Thymus (tissue), 14 donors: ENCODE measurements at places on chromosomes 12 and 14. TPM values are rescaled to one million over a fixed set of nuclear protein-coding genes. Genes with fewer than 3 reads are reported as not detected.

The ADGRD1 gene
- 0.94 TPM for total RNA-seq

The SPTB gene
- 1.8 TPM for total RNA-seq

The PTCSC3 gene
- total RNA-seq, result not detected

The DIO2 gene
- 0.09 TPM for total RNA-seq

The ACAD10 gene
- total RNA-seq, result 9.7 TPM

The TEX52 gene
- total RNA-seq, result 0.09 TPM

The FOXG1 gene
- total RNA-seq, result 1.9 TPM

The CCDC177 gene
- total RNA-seq, result 0.05 TPM

The BCL2L14 gene
- total RNA-seq, result 11.4 TPM

The STYK1 gene
- total RNA-seq, result 0.33 TPM

The KRT77 gene
- 0.66 TPM for total RNA-seq

The PRH2 gene
- 0.80 TPM for total RNA-seq

The C3AR1 gene
- total RNA-seq, result 8.2 TPM

The SLC5A8 gene
- 0.33 TPM for total RNA-seq

The OVCH1 gene
- 0.19 TPM for total RNA-seq

The ADAM20 gene
- 0.14 TPM for total RNA-seq

The OLR1 gene
- 0.52 TPM for total RNA-seq

The USP44 gene
- 0.33 TPM for total RNA-seq

The ZNF605 gene
- 9.0 TPM for total RNA-seq

The RHEBL1 gene
- 3.2 TPM for total RNA-seq

The LPAR5 gene
- total RNA-seq, result 2.4 TPM

The KIF26A gene
- 1.7 TPM for total RNA-seq

The KERA gene
- total RNA-seq, result 0.05 TPM

The ERP27 gene
- 1.3 TPM for total RNA-seq

The TTC9 gene
- 1.8 TPM for total RNA-seq

The CLEC4D gene
- 0.33 TPM for total RNA-seq

The PTHLH gene
- 0.57 TPM for total RNA-seq

The ACSM4 gene
- total RNA-seq, result not detected

The ISCU gene
- 125 TPM for total RNA-seq

The APOF gene
- total RNA-seq, result not detected

The TCHP gene
- total RNA-seq, result 8.0 TPM

The ANKRD13A gene
- total RNA-seq, result 47.2 TPM

The CCDC184 gene
- 0.05 TPM for total RNA-seq

The PCED1B gene
- total RNA-seq, result 1.7 TPM

The OR6C76 gene
- not detected for total RNA-seq

The HOXC10 gene
- not detected for total RNA-seq

The TSPAN9 gene
- total RNA-seq, result 4.9 TPM

The A2M gene
- total RNA-seq, result 57.7 TPM

The PXMP2 gene
- 50.1 TPM for total RNA-seq

The SPRYD3 gene
- total RNA-seq, result 9.1 TPM

The RASSF9 gene
- 1.2 TPM for total RNA-seq

The IL31 gene
- 0.05 TPM for total RNA-seq

The BDKRB1 gene
- total RNA-seq, result 0.05 TPM

The NCOR2 gene
- 14.6 TPM for total RNA-seq

The XRCC3 gene
- 15.9 TPM for total RNA-seq

The PPP4R4 gene
- total RNA-seq, result 0.24 TPM

The DACT1 gene
- 9.3 TPM for total RNA-seq

The EID3 gene
- 4.2 TPM for total RNA-seq

The IFNG-AS1 gene
- 1.3 TPM for total RNA-seq

The AP5M1 gene
- total RNA-seq, result 36.3 TPM

The SLC6A13 gene
- 0.28 TPM for total RNA-seq

The EXOC3L4 gene
- 16.0 TPM for total RNA-seq

The RNASE7 gene
- 0.47 TPM for total RNA-seq

The PPP2R5E gene
- 10.4 TPM for total RNA-seq

The SSTR1 gene
- 0.09 TPM for total RNA-seq

The INHBC gene
- total RNA-seq, result not detected

The NPFF gene
- 0.38 TPM for total RNA-seq

The LTB4R2 gene
- 5.5 TPM for total RNA-seq
